ENCODE measurements at places on chromosomes 7 and 10.

DNA sequence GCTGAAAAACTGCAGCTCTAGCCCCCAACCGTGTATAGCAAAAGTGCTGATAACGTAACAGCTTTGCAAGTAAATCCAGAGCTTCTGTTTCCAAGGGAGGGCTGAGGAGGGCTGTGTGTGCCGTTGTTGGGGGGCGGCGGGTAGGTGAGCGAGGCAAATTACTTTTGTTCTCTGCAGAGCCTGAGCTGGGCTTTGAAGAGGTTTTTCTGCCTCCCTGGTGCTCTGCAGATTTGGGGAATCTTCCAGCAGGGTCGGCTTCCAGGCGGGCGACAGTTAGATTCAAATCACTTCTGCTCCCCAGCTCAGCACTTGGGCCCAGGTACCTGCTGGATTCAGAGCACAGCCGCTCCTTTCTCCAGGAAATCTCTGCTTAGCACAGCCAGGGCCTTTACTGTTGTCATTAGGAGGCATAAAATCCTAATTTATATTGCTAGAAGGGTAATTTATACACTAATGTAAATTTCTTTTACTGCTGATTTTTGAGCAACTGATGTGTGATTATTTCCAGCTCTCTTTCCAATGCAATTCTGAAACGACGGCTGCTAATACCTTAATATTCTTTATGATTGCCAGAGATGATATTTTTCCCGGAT is 442.4 kb downstream of the TYW1 start:
- no peak for DNase-seq

GRCh38 chr7:17472939-17473338 is 174.5 kb downstream of the AHR start:
- DNase-seq = no peak

DNA sequence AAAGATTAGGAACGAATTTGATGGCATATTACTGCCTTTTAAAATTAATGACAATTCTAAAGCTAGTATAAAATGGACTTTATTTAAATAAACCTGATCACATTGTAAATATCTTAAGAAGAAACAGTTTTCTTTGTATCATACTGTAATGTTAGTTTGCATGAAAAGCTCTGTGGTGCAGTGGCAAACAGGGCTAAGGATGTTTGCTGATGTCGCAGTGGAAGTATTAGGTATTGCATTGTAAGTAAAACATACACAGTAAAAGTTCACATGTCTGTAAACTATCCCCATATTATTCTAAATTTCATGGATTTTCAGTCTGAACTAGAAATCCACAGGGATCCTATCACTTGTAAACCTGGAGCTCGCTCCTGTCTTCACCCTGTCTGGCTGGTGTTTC is 252.6 kb upstream of the ZNF32 start:
- DNase-seq = no peak

DNA sequence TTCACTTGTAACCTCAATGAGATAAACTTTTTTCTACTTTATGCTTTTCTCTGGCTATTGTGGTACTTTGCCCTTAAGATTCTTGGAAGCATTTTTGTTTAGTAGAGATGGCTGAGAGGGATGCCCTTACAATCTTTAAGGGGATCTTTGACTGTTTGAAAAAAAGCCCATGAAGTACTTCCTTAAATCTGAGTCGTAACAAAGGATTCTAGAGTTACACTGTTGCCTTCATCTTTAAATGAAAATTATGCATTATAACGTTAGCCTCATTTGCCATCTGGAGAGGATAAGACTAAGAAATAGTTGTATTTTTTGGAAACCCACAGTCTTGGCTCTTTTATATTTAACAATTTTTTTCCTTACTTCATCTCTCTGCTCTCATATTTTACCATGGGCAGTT is 37.8 kb upstream of the FZD1 start:
- DNase-seq = no peak

DNA sequence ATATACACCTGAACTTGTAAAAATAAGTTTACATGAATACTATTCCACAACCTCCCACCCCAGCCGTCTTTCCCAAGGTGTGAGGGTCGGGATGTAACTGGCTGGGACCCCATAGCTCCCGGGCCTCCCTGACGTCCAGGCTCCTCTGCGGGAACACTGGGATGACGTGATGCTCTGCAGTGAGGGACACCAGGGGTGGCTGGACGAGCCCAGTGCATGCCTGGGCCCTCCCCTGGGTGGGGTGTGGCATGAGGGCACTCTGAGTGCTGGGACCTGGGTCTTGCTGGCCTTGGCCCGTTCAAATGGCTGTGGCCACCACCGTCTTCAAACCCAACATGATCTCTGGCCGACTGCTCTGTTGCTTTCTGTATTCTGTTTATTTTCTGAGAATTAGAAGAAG is 182.4 kb downstream of the DNAJB6 start:
- DNase-seq = no peak
